ENCODE measurements at places on chromosomes 3 and 15. TPM values are rescaled to one million over a fixed set of nuclear protein-coding genes. Genes with fewer than 3 reads are reported as not detected.
A peak's percentile ranks its signal among the peaks of the same experiment; 100 is the strongest.

ATP13A5 gene
- polyA plus RNA-seq, result not detected

RASGRP1 gene
- polyA plus RNA-seq, result 4.2 TPM

TMEM108 gene
- 0.06 TPM for polyA plus RNA-seq

TOPAZ1 gene
- not detected for polyA plus RNA-seq

MESP2 gene
- polyA plus RNA-seq, result 0.39 TPM

CEMIP gene
- 497 TPM for polyA plus RNA-seq

GRCh38 chr15:43799945-43800285 lies at the start of gene SERINC4:
SERINC4 (minus strand) TSS chr15:43800220; CDS start chr15:43799986, 234 bp downstream.
- DNase-seq, result no peak

DNA sequence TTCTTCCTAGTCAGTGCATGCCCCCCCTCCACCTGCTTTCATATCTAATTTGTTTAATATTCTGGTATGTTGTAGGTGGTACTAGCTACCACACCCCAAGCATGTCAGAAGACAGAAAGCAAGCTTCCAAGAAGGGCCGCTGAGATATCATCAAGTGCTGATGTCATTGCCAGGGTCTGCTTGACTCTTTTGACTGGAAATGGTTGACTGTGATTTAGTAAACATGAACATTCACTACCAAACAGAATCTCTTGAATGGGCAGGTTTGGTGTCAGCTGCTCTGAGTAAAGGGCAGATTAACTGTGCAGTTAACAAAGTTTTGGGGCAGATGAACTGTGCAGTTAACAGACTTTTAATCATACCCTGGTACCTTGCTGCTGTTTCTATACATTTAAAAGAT lies 244.2 kb upstream of the SATB1 start:
- DNase-seq, result no peak

DNA sequence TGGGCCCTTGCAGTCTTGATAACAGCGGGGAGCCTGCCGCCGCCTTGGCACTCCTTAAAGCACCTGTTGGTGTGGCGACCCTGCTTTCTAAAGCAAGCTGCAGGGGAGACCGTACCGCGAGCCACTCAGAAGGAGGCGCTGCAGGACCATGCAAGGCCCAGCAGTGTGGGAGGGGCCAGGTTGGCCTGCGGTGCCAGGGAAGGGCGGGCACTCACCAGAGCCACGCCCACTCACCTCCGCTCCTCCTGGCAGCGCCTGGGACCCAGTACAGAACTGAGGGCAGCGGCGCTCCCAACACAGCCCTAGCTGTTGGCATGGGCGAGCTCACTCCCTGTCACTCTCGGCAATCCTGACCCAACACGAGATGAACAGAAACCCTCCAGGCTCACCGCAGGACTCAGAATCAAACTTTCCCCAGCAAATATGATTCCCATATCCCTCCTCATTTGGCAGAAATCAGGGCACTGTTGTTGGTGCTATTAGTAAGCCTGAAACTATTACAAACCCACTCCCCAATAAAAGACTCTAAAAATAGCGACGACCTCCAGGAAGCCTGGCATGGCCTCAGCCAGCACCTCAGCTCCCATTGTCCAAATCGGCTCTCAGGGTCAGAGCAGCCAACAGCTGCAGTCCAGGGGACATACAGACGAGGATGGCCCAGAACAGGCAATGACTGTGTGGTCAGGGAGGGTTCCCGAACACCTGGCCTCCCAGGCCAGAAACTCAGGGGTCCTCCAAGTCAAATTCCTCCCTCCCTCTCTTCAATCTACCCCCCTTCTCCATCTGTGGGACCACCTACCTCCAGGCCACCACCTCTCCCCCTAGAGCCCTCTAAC lies 77.2 kb downstream of the TBC1D2B start:
- DNase-seq, result no peak

GRCh38 chr3:149203758-149204157 lies 17.9 kb downstream of the CP start:
- no peak for DNase-seq

- no peak for DNase-seq
These were observed 2.9 kb downstream of the SEMA3F start for GRCh38 chr3:50157827-50158529.

- DNase-seq, result no peak
These were observed 78.7 kb downstream of the WWTR1 start for GRCh38 chr3:149579161-149579560.

GRCh38 chr3:106792716-106793115 lies 584.5 kb upstream of the CCDC54 start:
- no peak for DNase-seq

DNA sequence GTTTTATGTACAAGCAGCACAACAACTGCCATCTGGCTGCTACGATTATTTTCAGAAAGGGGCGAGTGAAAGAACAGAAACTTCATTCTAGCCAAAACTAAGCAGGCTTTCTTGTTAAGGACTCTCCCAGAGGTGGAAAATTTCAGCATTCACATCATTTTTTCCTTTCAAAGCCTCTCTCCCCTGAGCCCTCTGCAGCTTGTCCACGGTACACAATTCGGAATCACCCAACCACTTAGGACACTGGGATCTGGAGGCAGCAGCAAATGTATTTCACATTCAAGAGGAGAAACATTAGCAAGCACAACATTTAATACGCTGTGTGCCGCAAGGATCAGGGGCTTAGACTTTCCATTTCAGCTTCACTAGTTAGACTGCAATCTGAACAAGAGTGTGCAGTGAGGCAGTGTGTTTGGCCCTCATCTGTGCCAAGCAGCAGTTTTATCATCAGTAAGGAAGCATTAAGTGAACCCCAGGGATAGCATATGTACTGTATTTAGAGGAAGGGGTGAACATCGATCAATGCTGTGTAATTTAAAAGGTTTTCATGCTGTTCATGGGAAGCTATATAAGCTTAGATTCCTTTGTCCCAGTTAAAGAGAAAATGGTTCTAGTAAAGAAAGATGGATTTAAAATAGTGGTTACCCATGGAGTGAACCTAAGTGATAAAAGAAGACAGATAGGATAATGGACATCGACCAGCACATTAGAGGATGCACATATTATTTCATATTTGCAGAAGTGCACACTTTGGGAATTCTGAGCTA lies 504.9 kb downstream of the TBL1XR1 start:
- DNase-seq, result no peak

DNA sequence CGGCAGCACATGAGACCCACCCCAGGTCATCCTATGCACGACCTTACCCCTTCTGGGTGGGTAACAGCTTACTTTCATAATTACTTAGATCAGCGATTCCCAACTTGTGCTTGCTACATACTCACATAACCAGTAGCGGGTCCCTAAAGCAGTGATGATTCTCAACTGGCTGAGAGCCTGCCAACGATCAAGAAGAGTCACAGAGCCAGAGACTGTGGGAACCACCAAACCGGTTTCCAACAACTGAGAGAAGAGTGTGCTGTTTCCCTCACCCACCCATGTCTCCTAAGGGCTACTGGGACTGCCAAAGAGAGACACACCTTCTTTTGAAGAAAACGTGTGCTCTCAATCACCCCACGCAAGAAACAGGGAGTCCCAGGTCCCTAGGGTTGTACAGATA lies 12.0 kb upstream of the XXYLT1 start:
- no peak for DNase-seq

- no peak for DNase-seq
These were observed 79.3 kb downstream of the EOMES start for GRCh38 chr3:27642796-27643195.

DNA sequence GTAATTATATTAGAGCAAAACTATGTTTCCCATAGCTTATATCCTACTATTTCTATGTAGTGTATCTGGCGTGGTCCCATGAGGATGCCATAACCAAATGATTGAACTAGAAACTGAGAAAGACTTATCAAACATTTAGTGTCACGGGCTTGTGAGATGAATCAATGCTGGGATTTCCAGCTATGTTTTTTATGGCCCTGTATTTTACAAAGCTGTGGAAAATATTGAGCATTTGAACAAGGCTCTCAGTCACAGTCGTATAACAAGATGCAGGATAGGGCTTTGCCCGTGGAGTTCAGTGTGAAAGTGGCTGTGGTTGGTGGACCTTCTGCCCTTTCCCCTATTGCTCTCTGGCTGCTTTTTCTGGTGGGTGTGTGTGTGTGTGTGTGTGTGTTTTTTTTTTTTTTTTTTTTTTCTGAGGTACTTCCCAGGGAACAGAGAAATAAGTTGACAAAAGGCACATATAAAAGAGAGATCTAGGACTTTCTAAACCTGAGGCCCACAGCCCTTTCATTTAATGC lies 60.7 kb downstream of the CACNA1D start:
- no peak for DNase-seq

DNA sequence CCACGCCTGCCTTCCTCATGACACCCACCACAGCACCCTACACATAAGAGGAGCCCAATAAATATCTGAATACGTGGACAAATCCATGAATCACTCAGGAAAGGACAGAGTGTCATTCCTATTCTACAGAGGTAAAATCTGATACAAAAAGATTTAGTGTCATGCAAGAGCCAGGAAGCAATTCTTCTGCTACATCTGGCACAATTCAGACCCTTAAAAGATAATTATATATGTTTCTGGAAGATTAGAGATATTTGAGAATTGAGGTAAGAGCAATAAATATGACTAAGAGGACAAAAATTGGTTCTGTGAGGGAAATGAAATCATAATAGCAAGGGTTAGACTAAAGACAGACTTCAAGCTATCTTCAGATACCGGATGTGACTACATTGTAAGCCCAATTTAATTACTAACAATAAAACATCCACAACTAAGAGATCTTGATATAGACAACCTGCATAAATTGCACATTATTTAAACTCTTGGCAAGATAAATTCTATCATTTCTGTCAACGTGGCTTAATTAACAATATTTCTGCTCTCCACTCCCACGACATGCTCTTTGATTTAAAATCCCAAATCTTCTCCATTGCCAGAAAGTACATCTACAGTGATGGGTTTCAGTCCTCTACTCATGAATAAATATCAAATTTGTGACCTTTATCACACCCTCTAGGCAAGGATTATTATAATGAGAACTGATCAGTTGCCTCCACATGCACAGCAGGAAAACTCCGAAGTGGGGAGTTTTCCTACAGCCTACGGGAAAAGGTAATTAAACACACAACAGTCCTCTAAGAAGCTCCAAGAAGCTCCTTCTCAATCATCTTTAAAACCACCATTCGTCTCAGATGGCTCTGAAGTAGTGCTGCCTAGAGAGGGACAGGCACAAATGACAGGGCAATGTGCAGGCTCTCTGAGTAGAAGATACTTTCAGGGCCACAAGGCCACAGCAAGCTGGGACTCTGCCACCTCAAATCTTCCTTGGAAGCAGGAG lies 32.6 kb downstream of the MB21D2 start:
- DNase-seq, result peak; percentile 54

DNA sequence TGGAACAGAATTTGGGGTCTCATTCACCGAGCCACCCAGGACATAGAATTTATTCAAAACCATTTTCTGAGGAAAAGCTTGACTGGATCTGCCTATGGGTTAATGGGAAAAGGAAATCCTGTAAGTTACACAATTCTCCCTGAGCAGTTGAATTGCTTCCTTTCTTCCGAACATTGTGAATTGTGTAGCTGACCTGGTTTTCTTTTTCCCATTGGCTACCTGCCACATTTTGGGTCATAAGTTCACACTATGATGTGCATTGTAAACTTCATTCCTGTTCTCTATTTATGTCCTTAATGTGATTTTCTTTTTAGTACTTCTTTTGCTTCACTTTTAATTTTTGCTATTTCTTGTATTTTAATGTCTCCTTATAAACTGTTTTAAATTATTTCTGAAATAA lies 386.0 kb upstream of the LRRC3B start:
- no peak for DNase-seq

- no peak for DNase-seq
These were observed 24.2 kb upstream of the PGPEP1L start for GRCh38 chr15:99031688-99032282.

GRCh38 chr3:26281284-26281985 lies 341.1 kb upstream of the LRRC3B start:
- no peak for DNase-seq

- DNase-seq, result no peak
These were observed 26.3 kb downstream of the LINGO1 start for GRCh38 chr15:77606142-77607034.

GRCh38 chr3:159881828-159882309 lies 106.8 kb upstream of the IL12A start:
- DNase-seq, result no peak

DNA sequence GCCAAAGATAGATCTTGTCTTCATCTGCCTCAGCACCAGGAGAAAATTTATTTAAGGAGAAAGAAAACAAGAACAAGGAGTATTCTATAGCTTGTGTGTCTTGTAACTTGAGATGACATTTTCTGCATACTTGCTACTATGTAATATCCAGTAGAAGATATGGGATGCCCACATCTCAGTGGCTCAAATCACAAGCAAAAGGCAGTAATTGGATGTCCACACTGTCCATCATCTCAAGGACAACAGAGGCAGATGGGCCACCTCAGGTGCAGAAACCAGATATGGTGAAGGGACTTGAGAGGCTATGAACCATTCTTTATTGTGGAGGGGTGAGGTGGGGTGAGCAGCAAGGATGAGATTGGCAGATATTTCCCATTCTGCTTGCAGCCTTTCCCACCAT lies 309.0 kb downstream of the GBE1 start:
- no peak for DNase-seq

DNA sequence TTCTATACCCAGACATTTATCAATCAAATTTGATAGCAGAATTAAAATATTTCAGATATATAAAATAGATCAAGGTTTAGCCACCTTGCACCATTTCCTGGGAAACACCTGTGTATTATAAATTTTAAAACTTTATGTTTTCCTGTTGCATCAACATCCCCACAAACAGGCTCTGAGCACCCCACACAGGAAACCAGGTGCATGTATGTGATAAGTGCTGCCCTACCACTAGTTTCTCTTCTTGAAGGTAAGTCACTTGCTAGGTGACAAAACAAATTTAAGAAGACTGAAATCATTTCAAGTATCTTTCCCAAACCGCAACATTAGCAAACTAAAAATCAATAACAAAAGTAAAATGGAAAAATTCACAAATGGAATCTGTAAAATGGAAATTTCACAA lies 496.1 kb upstream of the CCDC54 start:
- DNase-seq, result no peak

- no peak for DNase-seq
These were observed 366.4 kb upstream of the TRIM42 start for GRCh38 chr3:140311428-140311827.

DNA sequence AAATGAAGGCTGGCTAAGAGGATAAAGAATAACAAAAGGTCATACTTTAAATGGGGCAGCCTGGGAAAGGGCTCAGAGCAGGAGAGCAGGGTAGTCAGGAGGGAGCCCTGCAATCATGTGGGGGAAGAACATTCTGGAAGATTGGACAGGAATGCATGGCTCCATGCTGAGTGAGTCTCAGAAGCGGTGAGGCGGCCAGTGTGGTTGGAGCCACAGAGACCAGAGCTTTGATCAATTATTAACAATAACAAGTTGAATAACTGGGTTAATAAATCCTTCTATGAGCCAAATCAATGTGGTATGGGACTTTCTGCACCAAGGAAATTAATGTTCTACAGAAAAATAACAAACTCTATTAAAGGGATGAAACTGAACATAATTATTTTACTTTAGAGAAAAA lies 57.9 kb upstream of the DCUN1D1 start:
- no peak for DNase-seq

- no peak for DNase-seq
These were observed 392.8 kb upstream of the LRRC3B start for GRCh38 chr3:26229801-26230200.

- DNase-seq, result no peak
These were observed 8.4 kb upstream of the LXN start for GRCh38 chr3:158680861-158681260.

All from BJ (cell line).